ENCODE measurements at places on chromosomes 16 and 17. TPM values are rescaled to one million over a fixed set of nuclear protein-coding genes. Genes with fewer than 3 reads are reported as not detected.

GRCh38 chr17:77887464-77888241, 70.8 kb upstream of the TNRC6C start:
- 0 out of 2 replicates have a peak overlapping the region, but pooled peaks have one; percentile 4 for H3K27ac ChIP-seq
- 0 out of 2 replicates have a peak, but pooled peaks cover 2% of the 10 kb centered on the region for H3K4me1 ChIP-seq
- DNase-seq, result peak; percentile 93
- no peaks in the 10 kb centered on the region for H3K36me3 ChIP-seq

OTOA gene
- not detected for total RNA-seq

ATP2A1 gene
- total RNA-seq, result 0.11 TPM

- H3K4me3 ChIP-seq, result no peak overlapping the region
- peaks cover 47% of the 10 kb centered on the region for H3K4me1 ChIP-seq
- H3K27ac ChIP-seq, result peak overlapping the region; percentile 46
- no peaks in the 10 kb centered on the region for H3K36me3 ChIP-seq
- H3K27me3 ChIP-seq, result no peaks in the 10 kb centered on the region
Measured at GRCh38 chr17:69870751-69871199, 204.2 kb upstream of the KCNJ16 start.

DPEP2 gene
- not detected for total RNA-seq

FBXO47 gene
- under 0.01 TPM for total RNA-seq

TTLL6 gene
- not detected for total RNA-seq

ADAD2 gene
- not detected for total RNA-seq

TMEM238L gene
- total RNA-seq, result not detected

DNA sequence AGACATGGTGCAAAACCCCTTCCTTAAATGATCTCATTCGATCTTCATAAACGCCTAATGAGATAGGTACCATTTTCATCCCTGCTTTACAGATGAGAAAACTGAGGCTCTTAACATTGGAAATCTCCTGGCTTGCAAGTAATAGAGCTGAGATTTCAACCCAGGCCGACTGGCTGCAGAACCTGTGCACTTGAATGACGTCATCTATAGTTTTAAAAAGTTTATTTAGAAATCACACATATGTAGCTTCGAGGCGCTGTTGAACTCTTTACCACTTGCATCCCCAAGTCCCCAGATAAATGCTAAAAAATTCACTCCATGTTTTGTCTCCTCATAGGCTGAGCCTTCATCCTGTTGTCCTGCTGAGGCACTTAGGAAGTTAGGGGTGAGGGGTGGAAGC, 30.0 kb downstream of the CFAP52 start:
- no peak overlapping the region for H3K27ac ChIP-seq
- H3K4me1 ChIP-seq, result no peaks in the 10 kb centered on the region
- no peak overlapping the region for H3K4me3 ChIP-seq
- no peaks in the 10 kb centered on the region for H3K36me3 ChIP-seq
- H3K27me3 ChIP-seq, result no peaks in the 10 kb centered on the region

KRT20 gene
- total RNA-seq, result not detected

DNA sequence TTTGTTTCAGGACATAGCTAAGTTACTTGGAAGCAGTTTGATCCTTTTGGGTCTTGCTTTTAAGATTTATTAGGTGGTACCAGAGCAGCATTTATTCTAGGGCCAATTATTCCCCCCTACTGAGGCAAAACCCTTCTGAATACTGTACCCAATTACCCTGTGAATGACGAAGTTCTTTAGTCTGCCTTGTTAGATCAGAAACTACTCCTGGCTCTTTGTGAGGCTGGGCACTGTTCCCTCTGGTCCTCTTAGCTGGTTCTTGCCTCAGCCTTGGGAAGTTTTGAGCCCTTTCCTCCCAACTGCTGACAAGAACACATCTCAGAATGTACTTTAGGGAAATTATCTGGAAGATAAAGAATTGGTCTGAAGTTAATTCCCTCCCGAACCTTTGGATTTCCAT, 115.6 kb downstream of the CDK5R1 start:
- no peaks in the 10 kb centered on the region for H3K4me1 ChIP-seq
- H3K36me3 ChIP-seq, result peaks cover 4% of the 10 kb centered on the region
- H3K4me3 ChIP-seq, result no peak overlapping the region
- no peaks in the 10 kb centered on the region for H3K27me3 ChIP-seq
- no peak for DNase-seq

GRCh38 chr17:80704381-80704819, 159.8 kb downstream of the RPTOR start:
- no peaks in the 10 kb centered on the region for H3K36me3 ChIP-seq
- no peaks in the 10 kb centered on the region for H3K27me3 ChIP-seq
- H3K4me3 ChIP-seq, result no peak overlapping the region
- peak; percentile 25 for DNase-seq
- H3K27ac ChIP-seq, result no peak overlapping the region

DNA sequence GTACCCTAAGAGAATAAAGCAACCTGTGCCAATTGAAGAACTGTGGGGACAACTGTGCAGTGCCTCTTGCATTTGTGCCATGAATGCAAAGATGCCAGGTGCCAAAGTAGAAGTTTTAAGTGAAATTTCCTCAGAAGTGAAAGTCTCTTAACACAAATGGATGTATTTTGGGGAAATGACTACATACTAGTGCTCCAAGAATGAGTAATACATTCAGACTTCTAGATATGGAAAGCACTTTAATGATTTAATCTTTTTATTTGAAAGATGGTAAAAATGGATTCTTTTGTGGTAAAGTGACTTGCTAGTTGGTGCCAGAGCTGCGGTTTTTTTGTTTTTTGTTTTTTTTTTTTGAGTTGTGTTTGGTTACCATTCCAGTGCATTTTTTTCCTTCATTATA, 15.0 kb downstream of the UTP18 start:
- peaks cover 16% of the 10 kb centered on the region for H3K4me1 ChIP-seq
- H3K4me3 ChIP-seq, result peak overlapping the region; percentile 21
- peaks cover 51% of the 10 kb centered on the region for H3K36me3 ChIP-seq
- H3K27me3 ChIP-seq, result no peaks in the 10 kb centered on the region
- peak overlapping the region; percentile 43 for H3K27ac ChIP-seq

DNA sequence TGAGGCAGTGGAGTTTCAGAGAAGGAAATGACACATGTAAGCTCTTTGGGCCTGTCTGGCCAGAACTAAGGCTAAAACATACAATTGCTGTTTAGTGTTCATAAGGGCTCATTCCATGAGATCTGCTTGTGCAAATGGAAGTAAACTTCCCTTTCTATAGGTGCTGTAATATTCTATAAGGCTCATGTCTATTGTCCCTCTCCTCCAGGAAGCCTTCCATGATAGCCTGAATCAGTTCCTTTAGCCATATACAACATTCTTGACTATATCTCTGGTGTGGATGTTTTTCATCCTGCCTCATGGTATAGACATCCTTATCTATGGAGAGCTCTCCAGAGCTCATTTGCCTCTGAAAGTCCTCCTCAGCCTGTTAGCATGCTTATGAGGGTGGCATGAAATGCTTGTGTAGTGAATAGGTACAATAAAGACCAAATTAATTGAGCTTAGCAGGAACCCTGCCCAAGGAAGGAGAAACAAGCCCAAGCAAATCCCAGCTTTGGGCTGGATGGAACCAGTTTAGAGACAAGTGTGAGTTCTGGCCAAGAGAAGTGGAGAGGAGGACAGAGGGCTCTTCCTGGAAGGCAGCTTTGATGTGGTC, 1.6 kb upstream of the ETV4 start:
- peaks cover 15% of the 10 kb centered on the region for H3K4me1 ChIP-seq
- no peaks in the 10 kb centered on the region for H3K36me3 ChIP-seq
- H3K4me3 ChIP-seq, result no peak overlapping the region
- no peaks in the 10 kb centered on the region for H3K27me3 ChIP-seq
- no peak for DNase-seq

KRT27 gene
- total RNA-seq, result not detected

GRCh38 chr17:41894791-41895331, 23.9 kb downstream of the ACLY start:
- DNase-seq, result peak; percentile 94
- no peaks in the 10 kb centered on the region for H3K27me3 ChIP-seq
- H3K4me3 ChIP-seq, result no peak overlapping the region
- H3K27ac ChIP-seq, result peak overlapping the region; percentile 85
- peaks cover 19% of the 10 kb centered on the region for H3K4me1 ChIP-seq

GRCh38 chr16:90026135-90026534, 6.9 kb upstream of the DBNDD1 start:
- H3K27me3 ChIP-seq, result no peaks in the 10 kb centered on the region
- no peak for DNase-seq
- H3K4me1 ChIP-seq, result peaks cover 7% of the 10 kb centered on the region
- no peak overlapping the region for H3K27ac ChIP-seq

DNA sequence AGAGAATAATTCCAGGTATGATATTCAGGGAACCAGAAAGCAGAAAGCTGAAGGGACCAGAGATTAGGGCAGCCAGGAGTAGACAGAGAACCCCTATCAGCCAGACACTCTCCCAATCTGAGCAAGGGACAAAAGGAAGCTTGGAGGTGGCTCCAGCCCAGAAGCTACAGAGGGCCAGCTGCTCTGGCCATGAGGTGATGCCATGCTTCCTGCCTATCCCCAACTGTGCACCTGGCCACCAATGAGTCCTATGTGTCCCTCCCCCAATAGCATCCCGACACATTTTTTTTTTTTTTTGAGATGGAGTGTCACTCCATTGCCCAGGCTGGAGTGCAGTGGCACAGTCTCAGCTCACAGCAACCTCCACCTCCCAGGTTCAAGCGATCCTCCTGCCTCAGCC, 30.0 kb downstream of the NSMCE1 start:
- peaks cover 51% of the 10 kb centered on the region for H3K4me1 ChIP-seq
- no peaks in the 10 kb centered on the region for H3K27me3 ChIP-seq
- no peak overlapping the region for H3K4me3 ChIP-seq
- H3K36me3 ChIP-seq, result 0 out of 2 replicates have a peak, but pooled peaks cover 3% of the 10 kb centered on the region

C16orf54 gene
- not detected for total RNA-seq

SLC6A4 gene
- total RNA-seq, result not detected

CCDC144A gene
- 3.5 TPM for total RNA-seq

- no peaks in the 10 kb centered on the region for H3K36me3 ChIP-seq
- no peak overlapping the region for H3K4me3 ChIP-seq
- no peaks in the 10 kb centered on the region for H3K4me1 ChIP-seq
- no peak overlapping the region for H3K27ac ChIP-seq
Measured at GRCh38 chr16:72149676-72150464, 22.1 kb downstream of the PMFBP1 start.

MYH1 gene
- 0.11 TPM for total RNA-seq

DNA sequence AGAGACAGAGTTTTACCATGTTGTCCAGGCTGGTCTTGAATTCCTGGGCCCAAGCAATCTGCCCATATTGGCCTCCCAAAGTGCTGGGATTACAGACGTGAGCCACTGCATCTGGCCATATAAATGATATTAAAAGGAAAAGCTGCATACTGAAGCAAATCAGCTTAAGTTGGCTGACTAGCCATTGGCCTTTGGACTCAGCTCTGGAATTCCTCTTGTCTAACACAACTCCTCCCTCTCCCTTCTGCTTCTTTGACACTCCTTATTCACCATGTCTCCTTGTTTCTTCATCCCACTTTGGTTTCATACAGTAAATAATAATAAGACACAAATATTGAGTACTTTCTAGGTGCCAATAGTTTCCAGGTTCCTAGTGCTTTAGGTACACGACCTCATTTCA, 7.5 kb downstream of the KRT12 start:
- H3K36me3 ChIP-seq, result no peaks in the 10 kb centered on the region
- peaks cover 18% of the 10 kb centered on the region for H3K4me1 ChIP-seq
- no peak overlapping the region for H3K4me3 ChIP-seq
- H3K27me3 ChIP-seq, result no peaks in the 10 kb centered on the region
- DNase-seq, result no peak

Data from GM23248 (cell line).